Suppressor macrophage treated with lipopolysaccharide for 1 hour (primary cell): ENCODE measurements at places on chromosomes 3 and 15.

DNA sequence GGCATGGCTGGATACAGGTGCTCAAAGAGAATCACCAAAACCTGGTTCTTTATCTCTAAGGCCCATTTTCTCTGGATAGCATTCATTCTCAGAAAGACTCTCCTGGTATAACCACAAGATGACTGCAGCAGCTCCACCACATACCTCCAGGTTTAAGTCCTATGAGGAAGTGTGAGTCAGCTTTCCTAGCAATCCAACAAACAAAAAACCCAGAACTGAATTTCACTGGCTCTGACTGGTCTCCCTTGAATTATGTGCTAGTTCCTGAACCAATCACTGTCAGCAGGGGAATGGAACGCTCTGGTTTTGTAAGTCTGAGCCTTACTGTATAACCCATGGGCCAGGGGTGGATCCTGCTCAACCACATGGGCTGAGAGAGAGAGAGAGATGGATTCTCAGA is 27.2 kb downstream of the MRPL46 start:
- DNase-seq, result peak; percentile 52

DNA sequence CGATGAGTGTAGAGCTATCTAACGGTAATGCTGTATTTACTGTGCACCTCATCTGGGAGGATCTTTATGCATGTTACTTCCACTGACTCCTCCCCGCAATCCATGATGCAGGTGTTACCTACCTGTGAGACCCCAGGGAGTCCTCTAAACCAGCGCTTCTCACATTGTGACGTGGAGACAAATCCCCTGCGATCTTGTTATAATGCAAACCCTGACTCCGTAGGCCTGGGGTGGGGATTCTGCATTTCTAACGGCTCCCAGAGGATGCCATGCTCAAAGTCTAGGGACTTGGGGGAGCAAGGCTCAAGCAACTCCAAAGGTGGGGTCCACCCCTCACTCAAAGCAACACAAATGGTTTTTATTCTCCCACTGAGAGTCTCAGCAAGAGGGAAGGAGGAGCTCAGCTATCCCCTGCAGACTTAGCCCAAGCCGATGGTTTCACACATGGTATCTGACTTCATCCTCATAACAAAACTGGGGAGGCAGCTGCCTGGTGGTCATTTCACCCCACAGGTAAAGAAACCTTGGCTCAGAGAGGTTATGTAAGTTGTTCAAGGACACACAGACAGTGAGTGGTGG is 63.6 kb downstream of the PCSK6 start:
- no peak for DNase-seq

GRCh38 chr15:83446904-83447709 is at the start of gene SH3GL3:
Gene SH3GL3, plus strand, starts transcription at chr15:83447341. Its CDS starts 193 bp downstream, at chr15:83447534.
- peak; percentile 77 for DNase-seq

DNA sequence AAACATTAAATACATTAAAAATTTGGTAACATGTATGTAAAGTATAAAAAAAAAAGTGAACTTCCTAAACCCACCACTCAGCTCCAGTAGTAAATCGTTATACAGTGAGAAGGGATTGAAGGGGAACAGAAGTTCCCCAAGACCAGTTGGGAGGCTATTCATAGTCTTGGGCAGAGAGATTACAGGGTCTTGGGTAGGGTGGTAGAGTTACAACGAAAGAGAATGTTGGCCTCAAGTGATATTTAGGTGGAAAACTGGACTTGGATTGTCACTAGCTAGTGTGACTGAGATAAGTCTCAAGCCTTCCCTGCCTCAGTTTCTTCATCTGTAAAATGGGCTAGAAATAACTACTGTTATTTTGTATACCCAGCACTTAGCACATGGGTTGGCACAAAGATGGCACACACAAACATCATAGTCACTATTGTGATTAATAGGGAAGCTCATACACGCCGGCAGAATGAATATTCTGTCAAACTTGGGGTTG is 431 bp upstream of the YEATS2 start:
- no peak for DNase-seq

GRCh38 chr3:16849229-16849628 is 35.5 kb upstream of the PLCL2 start:
- DNase-seq, result peak; percentile 89

GRCh38 chr15:83764201-83764838 is 110.4 kb downstream of the ADAMTSL3 start:
- DNase-seq, result no peak

DNA sequence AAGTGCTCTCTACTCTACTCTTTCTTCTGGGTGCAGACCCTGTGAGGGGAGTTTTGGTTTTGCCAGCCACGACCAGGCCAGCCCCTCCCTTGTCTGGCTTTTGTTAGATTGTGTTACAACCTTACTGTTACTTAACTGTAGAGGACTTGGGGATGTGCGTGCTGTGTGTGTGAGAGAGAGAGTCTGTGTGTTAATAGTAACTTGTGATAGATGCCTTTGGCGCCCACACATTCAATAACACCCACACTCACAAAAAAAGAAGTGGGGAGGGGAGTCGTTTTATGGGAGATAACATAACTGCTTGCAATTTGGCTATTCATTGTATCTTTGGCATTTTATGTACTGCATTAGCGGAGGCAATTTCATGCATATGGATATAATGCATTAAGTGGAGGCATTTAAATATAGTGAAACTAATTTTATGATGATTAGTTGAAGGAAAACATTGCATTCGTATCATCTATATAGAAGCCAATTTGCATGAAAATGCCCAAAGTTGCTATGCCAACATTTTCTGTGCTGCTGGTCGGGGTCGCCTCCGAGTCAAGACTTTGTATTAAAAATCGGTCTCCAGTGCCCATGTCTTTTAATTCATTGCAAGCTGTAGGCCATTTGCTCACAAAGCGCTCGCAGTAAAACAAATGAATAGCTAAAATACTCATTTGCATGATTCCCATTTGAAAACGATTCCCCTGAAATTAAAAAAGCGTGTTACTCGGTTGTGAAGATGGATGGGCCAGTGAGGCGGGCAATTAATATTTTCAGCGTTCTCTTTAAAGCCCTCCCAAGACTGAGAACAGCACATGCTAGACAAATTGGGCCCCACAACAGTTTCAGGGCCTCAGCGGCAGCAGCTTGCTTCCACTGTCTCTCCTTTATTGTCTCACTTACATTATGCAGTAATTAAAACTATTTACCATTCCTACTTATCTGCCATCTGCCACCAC is 158.5 kb upstream of the SMAD3 start:
- DNase-seq, result no peak

DNA sequence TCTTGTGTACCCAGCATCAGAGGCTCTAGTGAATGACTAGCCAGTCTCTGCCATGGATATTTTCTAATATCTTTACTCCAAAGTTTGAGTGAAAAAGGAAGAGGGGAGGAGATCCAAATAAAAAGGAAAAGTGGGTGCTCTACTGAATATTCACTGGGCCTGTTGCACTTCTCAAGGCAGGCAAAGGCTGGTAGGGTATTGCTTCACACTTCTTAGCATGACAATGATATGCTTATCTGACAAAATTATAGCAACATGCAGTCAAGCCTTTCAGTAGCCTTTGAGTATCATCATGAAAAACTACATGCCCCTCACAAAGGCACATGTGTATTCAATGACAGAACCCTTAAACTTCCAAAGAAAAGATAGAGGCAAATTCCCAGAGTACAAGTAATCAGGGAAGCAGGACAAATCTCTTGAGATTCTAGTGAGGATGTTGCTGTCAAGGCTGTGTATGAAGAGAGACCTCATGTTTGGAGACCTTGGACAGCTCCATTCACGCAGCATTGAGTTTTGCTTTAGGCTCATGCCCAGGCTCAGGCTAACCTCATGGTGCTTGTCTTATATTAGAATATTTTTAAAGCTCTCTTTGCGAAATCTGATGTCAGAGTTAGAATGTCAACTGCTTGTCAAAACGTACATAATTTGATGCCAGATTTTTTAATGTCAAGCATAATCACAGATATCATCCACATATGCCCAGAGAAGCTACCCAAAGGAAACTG is 506.9 kb downstream of the OCA2 start:
- no peak for DNase-seq

GRCh38 chr3:123281406-123281805 is 79.7 kb downstream of the SEC22A start:
- DNase-seq, result no peak

- no peak for DNase-seq
These were observed 887.4 kb upstream of the CFAP20DC start for GRCh38 chr3:59937201-59937600.

GRCh38 chr3:123350971-123351370 is 97.9 kb downstream of the ADCY5 start:
- DNase-seq, result no peak

DNA sequence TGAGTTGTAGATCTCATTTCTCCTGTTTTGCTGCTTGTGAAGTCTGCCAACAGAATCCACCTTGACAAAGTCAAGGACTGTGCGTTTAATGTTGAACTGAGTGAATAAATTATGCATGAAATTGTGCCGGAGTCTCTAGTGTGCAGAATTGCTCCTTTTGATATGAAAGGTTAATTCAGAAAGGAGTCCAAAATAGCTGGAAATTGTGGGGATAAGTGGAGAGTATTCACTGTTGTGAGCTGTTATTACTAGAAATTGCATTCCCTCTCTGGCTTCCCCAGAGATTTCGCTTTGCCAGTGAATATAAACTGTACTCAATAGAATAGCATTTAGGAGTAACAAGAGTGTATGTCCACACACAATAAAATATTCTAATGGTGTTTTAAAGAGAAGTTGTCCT is 43.1 kb downstream of the SAMMSON start:
- DNase-seq, result no peak

- no peak for DNase-seq
These were observed 86.2 kb downstream of the GABRB3 start for GRCh38 chr15:26686547-26687187.

DNA sequence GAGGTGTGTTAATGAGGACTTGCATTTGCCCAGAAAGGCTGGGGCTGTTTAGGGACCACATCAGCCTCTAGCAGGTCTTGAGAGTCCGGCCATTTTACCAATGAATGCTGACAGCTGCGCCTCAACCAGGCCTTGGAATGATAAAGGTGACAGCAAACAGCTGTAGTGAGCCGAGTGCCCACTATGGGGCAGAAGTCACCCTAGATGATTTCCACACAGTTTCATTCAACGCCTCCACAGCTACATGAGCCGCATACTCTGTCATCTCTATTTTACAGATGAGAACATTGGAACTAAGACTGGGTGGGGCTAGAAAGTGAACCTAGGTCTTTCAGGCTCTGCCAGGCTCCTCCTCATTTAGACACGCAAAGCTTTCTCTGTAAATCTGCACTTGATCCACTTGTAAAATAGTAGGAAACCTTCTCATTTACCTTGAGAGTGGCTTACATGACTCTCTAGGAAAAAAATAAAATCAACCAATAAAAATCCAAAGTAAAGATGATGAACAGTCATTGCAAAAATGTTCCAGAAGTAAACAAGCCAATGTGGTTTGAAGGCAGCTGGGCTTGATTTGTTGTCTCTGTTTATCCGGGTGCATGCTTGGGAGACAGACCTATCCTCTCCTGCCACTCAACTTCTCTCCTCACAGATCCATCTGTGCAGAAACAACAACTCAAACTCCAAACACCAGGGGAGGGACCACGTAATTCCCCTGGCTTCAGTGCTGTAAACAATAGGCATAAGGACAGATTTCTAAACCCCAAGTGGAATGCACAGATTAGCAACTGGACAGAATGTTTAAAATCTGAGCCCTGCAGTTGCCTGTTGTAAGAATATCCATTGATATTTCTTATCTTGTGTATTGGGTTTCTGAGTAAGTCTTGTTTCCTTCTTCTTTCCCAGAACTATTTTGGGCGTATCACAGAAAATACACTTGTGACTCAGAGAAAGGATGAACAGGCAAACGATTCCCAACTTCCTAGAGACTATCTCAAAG is 31.5 kb upstream of the LDHAL6B start:
- DNase-seq, result peak; percentile 94

GRCh38 chr15:33808720-33809457 is 159.4 kb upstream of the CHRM5 start:
- no peak for DNase-seq

DNA sequence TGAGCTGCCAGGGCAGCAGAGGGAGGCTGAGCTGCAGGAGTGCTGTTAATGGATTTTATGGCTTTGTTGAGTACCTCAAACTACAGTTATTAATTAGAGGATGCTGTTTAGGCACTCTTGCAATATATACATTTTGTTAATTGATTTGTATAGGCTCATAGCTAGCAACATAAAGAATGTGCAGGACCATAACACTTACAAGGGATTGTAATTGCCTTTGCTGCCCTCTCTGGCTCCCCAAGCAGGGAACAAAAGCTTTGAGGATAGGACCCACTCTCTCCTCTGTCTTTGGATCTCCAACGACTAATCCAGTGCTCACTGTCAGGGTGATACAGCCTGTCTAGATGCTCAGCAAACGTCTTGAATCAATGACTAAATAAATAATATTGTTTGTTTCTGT is 1.2 kb upstream of the CLSTN2 start:
- DNase-seq, result no peak

DNA sequence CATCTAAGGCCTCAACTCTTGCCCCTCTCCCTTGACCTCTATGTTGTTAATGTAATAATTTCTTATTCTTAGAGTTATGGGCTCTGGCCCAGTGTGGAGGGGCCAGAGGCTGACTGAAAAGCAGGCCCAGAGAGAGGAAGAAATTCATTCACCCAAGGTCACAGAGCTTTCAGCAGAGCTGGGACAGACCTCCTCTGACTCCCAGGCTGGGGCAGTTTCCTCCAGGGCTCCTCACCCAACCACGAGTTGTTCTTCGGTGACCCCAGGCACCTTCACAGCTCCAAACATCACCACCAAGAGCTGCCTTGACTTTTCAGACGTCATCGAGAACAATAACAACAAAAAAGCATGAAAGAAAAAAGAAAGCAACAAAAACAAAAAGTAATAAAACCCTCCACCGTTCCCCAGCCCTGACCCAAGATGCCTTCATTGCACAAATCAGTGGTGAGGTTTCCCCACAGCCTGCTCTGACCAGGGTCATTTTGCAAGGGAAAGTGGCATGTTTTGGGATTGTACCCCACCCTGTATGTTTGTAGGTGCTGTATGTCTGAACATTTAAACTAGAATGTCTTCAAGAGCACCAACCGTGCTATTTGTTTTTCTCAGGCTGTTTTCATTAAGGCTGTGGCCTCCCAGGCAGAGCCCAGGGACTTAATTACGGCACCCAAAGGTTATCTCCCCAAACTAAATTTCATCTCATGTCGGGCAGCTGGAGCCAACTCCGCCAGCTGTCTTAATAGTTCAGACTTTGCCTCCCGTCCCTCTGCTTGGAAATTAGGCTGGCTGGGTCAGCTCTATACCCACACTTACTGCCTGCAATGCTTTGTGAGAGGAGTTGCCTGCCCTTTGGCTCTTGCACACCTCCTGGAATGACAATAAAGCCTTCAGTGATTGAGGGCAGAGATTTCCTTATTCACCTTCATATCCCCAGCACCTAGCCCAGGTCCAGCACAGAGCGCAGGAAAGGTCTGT is 173.8 kb downstream of the RPLP1 start:
- no peak for DNase-seq

GRCh38 chr3:64595253-64595694 is 92.5 kb downstream of the ADAMTS9 start:
- no peak for DNase-seq

DNA sequence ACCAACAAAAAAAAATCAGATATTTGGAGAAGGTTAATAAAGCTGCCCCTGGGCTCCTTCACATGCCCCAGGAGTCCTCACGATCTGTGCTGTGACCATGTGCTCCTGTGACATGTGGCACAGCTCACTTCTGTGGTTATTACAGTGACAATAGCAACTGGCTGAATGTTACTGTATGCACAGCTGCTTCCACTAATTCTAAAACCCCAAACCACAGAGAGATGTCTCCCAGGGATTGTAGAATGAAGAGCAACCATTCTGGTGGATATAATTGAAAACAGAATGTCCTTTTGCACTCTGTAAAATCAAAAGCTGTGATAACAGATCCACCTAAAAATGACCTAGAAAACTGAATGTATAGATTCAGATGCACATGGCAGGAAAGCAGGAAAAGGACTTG is 489.2 kb upstream of the CNTN4 start:
- no peak for DNase-seq
